ENCODE measurements at places on chromosomes 11 and 22.

GRCh38 chr11:19275496-19275895 lies 34.8 kb upstream of the E2F8 start:
- no peak for DNase-seq

DNA sequence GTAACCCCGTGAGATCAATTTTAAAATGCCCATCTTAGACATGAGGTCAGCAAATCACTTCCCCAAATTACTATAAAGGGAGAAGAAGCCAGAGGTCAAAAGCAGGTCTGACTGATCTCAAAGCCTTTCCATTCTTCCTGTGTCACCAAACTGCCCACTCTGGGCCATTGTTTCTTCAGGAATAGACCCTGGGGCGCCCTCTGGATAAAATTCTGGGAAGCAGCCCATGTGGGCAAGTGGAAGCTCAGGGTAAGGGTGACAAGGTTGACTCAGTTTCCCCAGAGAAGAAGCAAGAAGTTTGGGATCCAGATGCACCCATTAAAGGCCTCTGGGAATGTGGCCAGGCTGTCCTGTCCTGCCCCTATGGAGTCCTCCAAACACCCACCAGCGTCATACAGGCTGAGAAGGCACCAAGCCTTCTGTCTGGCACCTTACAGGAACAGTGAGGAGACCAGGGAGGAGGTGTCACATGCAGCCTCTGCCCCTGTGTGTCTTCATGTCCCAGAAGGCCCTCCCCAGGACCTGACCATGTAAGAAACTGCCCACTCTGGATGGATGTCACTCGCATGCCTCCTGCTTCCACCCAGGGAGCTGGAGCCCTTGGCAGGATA lies 50.1 kb downstream of the CHST1 start:
- no peak for DNase-seq

DNA sequence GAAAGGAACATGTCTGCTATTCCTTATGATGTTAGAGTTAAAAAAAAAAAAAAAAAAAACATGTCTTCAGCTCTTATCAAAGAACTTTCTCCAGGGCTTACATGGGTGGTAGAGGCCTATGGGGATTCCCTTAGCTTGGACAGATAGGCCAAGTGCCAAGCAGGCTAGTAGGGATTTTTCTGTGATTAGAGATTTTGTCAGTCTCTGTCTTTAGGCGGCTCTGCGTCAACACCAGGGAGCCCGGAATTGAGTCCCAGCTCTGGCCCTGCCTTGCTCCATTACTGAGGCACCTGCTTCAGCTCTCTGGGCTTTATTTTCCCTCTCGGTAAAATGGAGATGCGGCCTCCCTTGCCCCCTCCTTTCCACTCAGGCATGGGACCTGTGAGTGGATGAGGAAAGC lies 13.1 kb downstream of the CRY2 start:
- DNase-seq = no peak

- DNase-seq = no peak
Observed at GRCh38 chr11:69992943-69993694, 85.0 kb upstream of the ANO1 start.

GRCh38 chr11:118126082-118126838 lies 26.4 kb downstream of the SCN4B start:
- no peak for DNase-seq

GRCh38 chr11:71395774-71396173 lies 52.4 kb downstream of the DHCR7 start:
- DNase-seq = no peak

DNA sequence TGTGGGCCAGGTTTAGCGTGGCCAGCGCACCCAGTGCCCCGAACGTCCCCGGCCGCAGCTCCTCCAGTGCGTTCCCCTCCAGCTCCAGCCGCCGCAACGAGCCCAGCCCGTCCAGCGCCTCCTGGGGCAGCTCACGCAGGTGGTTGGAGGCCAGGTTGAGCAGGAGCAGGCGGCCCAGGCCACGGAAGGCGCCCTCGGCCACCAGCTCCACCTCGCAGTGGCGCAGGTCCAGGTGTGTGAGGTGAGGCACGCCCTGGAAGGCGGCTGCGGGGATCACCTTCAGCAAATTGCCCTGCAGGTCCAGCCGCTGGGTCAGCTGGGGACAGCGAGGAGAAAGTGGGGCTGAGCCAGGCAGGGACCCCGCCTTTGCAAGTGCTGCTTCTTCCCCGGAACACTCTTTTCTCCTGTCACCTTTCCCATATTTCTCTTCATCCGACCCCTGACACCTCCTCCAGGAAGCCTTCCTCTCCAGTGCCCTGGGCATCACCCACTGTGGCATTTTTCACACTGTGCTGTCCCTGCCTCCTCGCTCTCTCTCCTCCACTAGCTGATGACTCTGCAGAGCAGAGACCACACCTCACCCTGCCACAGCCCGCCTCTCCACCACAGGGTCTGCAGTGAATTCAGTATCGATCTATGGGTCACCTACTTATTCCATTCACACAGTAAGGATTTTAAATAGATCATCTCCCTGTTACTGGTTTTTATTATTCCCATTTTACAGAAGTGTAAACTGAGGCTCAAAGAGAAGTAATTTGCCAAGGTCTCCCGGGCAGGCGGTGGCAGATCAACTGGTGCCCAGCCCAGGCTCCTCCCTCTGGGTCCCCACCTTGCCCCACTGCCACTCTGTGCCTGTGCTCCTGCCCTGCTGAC lies 1.9 kb downstream of the CHADL start:
- no peak for DNase-seq

DNA sequence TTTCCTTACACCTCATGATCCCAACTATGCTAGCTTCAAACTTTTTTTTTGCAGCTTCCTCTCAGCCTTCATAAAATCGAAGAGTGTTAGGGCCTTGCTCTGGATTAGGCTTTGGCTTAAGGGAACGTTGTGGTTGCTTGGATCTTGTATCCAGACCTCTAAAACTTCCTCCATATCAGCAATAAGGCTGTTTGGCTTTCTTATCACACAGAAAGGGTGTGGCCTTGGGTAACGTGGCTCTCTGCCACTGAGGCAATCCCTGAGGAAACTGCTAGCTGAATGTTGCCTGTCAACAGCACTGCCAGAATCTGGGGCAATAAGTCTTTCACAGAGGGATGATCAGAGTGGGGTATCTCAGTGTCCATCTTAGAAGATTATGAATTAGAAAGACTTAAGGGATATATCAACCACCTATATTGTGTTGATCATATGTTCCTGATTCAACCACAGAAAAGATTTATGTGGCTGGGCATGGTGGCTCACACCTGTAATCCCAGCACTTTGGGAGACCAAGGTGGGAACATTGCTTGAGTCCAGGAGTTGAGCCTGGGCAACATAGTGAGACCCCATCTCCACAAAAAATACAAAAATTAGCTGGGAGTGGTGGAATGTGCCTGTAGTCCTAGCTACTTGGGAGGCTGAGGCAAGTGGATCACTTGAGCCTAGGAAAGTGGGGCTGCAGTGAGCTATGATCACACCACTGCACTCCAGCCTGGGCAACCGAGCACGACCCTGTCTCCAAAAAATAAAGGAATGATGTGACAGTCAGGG lies 12.5 kb upstream of the CUL5 start:
- no peak for DNase-seq

DNA sequence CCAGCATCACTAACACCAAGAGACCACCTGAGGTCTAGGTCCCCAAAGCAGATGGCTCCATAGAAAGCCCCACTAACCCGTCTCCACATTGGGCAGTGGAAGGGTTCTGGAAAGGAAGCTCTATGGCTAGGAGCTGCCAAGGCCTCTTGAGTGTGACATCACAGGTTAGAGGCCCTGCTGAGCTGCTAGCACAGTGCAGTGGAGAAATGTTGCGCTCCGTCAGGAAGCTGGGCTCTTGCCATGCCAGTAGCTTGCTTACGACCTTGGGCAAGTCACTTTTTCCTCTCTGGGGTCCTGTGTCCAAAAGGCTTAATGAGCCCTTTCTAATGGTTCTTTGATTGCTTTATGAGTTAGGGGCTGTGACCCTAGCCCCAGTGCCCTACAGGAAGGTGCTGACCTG lies 10.6 kb downstream of the PIK3IP1 start:
- DNase-seq = peak; percentile 36

- no peak for DNase-seq
Observed at GRCh38 chr11:73467505-73467904, 91.3 kb downstream of the RELT start.

- no peak for DNase-seq
Observed at GRCh38 chr22:50684986-50685385, 12.4 kb downstream of the SHANK3 start.

DNA sequence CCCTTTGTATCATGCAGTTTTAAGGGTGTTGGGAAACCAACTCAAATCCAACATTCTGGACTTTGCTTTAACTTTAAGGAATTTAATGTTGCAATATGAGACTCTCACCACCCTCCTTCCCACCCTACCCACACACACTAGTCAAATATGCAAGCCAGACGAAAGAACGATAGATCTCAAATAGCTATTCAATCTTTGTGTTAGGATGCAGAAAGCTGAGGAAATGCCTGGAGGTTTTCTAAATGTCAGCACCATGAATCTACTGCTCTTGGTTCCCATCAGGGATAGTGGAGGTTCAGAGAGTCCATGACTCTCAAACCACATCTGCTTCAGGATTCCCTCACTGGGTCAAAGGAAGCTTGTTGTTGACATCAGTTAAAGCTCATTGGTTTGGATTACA lies 33.7 kb downstream of the EXPH5 start:
- DNase-seq = no peak

GRCh38 chr22:49064836-49065235 lies 762.8 kb downstream of the BRD1 start:
- DNase-seq = no peak

DNA sequence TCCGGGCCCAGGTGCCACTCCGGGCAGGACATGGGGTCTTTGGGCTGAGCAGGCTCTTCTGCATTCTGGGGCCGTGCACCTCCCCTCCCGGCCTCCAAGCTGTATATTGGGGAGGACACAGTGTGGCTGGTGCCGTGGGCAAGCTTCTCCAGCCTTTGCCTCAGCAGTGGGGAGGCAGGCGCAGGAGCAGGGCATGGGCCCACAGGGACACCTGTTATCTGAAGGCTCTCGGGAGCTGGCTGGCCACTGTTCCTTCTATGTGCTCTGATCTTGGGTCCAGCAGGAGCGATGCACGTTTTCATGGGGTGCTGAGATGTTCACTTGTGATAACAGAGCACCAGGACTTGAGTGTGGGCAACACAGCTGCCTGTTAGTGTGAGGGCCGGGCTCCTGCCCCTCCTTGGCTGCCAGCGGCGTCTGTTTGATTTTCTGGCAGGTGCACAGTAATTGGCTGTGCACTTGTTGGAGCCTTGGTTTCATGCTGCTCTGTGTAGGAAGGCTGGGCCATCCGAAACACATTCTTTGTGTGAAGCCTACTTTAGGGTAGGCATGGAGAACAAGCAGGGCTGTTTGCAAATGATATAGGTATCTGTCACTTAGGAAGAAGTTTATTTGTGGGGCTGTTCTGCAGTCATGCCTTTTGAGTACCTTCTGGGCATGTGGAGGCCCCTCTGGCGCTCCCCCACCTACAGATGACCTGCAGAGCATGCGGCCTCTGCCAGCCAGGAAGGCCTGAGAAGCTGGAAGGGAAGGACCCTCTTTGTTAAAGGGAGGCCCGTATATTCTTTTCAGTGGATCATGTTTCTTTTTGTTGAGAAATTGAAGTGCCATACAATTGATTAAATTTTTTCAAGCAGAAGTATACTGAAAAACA lies 201.5 kb downstream of the TBC1D22A start:
- no peak for DNase-seq

GRCh38 chr11:113376156-113376555 lies 11.4 kb upstream of the ANKK1 start:
- DNase-seq = no peak

- no peak for DNase-seq
Observed at GRCh38 chr22:20173772-20174171, 22.9 kb upstream of the CCDC188 start.

- no peak for DNase-seq
Observed at GRCh38 chr11:60941371-60942119, 10.4 kb downstream of the SLC15A3 start.

DNA sequence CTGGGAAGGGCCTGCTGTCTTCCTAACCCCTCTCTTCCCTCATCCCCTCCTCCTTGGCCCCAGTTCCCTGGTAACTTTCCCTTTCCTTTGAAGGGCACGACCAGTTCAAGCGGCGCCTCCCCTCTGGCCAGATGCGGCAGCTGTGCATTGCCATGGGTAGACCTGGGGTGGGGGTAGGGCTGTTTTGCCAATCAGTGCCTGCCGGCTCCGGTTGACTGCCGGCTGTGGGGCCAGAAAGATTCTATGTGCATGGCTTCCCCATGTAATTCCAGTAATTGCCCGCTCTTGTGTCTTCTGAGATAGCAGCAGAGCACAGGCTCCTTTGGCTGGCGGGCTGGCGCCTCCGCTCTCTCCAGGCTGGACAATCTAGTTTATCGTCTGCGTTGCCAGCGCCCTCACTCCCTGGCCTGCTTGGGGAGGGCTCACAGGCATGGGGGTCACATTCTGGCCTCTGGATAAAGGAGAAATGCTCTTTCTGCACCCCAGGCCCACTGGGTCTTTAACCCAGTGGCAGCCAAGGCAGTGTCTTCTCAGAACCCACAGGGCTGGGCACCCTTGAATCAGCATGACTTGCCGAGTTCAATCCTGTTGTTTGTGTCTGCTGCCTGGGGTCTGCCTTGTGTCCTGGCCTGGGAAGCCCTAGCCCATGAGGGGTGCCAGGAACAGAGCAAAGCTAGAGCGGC lies 9.4 kb downstream of the SIDT2 start:
- peak; percentile 56 for DNase-seq

DNA sequence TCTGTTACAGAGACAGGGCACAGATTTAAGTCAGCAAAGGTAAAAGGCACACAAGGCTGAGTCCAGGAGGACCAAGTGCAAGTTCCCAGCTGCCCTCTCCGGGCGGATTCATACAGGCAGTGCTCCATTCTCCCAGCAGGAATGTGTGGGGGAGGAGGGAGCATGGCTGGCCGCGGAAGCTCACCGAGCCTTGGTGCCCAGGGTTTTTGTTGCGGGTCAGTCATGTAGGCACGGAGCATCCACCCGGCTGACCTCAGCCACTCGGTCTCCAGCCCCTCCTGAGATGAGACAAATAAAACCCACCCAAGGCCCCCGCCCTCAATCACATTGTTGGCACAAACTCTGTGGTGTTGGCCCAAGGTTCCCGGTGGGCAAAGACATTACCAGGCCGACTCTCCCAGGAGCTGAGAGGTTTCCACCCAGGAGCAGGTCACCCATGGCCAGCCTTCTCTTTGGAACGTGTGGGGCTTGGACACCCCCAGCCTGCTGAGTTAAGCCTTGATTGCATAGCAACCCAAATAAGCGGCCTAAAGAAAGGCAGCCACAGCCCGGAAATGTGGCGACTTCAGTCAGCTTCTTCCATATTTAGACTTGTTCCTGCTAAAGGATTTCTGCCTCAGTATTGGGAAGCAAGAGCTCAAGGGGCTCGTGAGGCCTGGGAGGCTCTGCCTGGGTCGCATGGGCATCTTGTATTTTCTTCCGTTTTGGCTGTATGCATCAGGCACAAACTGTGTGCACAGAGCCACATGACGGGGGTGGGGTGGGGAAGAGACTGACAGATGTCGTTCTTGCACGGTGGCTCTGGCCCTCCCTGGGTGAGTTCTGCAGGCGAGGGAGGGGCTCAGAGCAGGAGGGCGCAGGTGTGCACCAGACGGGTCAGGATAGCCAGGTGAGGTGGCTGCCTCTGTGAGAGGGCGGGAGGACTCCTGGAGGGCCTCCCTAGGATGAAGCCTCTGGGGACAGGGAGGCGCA lies 63.0 kb downstream of the ARHGAP8 start:
- no peak for DNase-seq

GRCh38 chr11:69380921-69381581 lies 87.1 kb downstream of the MYEOV start:
- peak; percentile 46 for DNase-seq

All from suprapubic skin (tissue), 4 donors.